Umbilical cord (tissue), 2 donors: ENCODE measurements at places on chromosomes 2 and 18. TPM values are rescaled to one million over a fixed set of nuclear protein-coding genes. Genes with fewer than 3 reads are reported as not detected.

SH2D6 gene
- 4.6 TPM for total RNA-seq

KCNJ13 gene
- total RNA-seq: 6.3 TPM

DNA sequence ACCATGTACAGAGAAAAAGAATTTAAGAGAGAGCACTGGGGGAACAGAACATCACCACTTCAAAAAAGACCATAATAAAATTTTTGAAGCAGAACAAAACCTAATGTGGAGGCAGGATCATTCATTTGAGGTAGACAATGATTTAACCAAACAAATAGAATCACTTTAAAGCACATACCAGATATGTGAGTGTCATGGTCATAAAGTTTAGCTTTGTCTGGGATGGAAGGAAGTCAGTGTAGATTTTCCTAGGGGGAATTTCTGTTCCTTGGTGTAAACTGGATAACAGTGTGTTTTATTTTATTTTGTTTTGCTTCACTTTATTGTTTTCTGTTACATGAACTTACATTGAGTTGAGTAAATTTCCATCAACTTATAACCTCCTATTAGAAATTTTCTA is 120.8 kb downstream of the CRIM1 start:
- DNase-seq: no peak

DNA sequence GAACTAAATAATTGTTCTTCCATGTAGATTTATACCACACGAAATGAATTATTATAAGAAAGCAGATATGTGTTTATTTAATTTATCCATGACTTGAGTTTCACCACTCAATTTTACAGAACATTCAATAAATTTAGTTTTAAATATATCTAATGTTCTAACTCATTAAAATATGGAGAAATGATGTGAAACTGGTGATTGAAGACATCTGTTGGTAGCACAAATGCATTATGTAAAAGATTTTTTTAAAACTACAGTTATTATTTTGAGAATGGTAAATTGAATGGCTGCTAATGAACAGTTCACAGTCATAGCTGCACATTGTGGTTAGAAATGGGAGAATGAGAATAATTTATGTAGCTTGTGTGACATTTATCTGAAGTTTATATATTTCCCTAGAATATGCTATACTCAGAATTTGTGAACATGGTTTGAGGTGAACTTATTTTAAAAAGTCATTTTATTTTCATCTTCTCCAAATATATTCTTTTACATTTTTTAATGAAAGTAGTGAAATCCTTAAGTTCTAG is 203.5 kb downstream of the DPP4 start:
- no peak for DNase-seq
